ENCODE measurements at places on chromosomes 4 and X.
A peak's percentile ranks its signal among the peaks of the same experiment; 100 is the strongest.

DNA sequence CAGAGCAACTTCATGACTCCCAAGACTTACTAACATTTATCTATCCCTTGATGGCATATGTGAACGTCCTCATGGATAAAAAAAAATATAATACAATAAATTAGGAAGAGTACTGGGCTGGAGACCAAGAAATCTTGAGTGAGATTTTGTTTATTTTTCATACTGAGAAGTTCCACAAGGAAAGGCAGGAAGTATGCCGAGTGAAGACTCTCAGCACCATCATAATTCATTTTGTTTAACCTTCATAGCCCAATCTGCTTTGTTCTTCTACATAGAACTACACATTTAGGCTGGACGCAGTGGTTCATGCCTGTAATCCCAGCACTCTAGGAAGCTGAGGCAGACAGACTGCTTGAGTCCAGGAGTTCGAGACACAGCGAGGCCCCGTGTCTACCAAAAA, 198.3 kb downstream of the NSUN7 start:
- DNase-seq, result no peak

- DNase-seq, result no peak
Measured at GRCh38 chrX:143754183-143754582, 33.6 kb upstream of the SPANXN2 start.

DNA sequence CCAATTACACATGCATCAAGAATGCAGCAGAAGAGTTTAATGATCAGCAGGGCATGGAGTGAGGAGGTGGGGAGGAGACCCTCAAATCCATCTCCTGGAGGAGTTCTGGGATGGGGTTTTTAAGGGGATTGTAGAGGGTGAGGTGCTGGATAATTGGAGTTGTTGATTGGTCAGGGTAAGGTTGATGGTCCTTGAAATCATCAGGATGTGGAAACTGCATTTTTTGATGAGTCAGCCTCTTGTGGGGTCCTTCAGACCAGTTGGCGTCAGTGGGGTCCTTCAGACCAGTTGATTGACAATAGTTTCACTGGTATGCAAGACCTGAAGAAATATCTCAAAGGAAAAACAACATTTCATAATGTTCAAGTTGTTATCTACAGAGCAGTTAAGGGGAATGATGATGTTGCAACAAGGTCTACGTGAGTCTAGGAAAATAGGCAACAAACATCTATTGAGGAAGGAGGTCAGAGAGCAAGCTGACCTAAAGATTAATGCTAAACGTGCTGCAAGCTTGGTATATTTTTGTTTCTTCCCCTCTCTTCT, 88.3 kb downstream of the NRK start:
- no peak for DNase-seq

GRCh38 chr4:109319684-109320083, 17.2 kb upstream of the COL25A1 start:
- no peak for DNase-seq

- DNase-seq, result peak; percentile 51
Measured at GRCh38 chrX:12548746-12549145, 242.5 kb upstream of the PRPS2 start.

DNA sequence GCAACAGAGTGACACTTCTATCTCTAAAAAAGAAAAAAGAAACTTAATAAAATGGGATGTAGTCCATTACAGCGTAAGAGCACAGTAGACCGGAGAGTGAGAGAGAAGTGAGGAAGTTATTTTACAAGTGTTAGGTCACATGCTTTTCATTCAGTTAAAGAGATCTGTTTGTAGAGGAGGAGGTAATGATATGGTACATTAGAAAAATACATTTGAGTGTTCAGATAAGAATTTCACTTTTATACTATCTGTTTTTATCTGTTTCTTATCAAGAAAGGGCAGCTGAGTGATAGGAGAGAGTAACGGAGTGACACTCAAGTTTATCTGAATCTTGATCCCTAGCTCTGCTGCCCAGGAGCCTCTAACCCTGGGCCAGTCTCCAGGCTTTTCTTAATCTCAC, 38.9 kb downstream of the FNIP2 start:
- no peak for DNase-seq
